Muscle of leg (tissue), 16 donors: ENCODE measurements at places on chromosomes 12 and 14. TPM values are rescaled to one million over a fixed set of nuclear protein-coding genes. Genes with fewer than 3 reads are reported as not detected.

- no peak for DNase-seq
- no peaks in the 10 kb centered on the region for H3K27me3 ChIP-seq
- no peak overlapping the region for H3K27ac ChIP-seq
- H3K4me3 ChIP-seq, result no peak overlapping the region
Measured at GRCh38 chr12:51199366-51199945, 18.4 kb downstream of the POU6F1 start.

GRCh38 chr12:104793285-104793684 lies 164.8 kb downstream of the SLC41A2 start:
- peaks cover 2% of the 10 kb centered on the region for H3K27me3 ChIP-seq
- DNase-seq, result peak; percentile 14
- no peak overlapping the region for H3K4me3 ChIP-seq
- no peaks in the 10 kb centered on the region for H3K36me3 ChIP-seq

DNA sequence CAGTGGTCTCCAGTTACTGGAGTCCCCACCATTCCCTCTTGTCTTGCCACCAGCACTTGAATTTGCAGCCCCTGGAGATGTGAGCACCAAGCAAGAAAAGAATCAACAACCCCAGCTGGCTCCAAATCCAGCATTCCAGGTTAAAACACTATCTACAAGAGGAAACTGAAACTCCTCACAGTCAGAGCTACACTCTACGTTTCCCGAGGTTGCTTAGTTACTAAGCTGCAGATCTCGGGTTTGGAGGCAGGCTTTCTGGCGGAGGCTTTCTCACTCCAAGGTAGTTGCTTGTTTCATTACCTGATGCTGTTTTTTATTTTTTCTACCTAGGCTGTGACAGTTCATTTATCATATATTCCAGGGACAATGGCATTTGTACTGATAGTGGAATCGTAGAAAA lies 248.1 kb downstream of the GLT1D1 start:
- H3K27me3 ChIP-seq, result no peaks in the 10 kb centered on the region
- H3K4me3 ChIP-seq, result no peak overlapping the region
- no peak overlapping the region for H3K27ac ChIP-seq

DNA sequence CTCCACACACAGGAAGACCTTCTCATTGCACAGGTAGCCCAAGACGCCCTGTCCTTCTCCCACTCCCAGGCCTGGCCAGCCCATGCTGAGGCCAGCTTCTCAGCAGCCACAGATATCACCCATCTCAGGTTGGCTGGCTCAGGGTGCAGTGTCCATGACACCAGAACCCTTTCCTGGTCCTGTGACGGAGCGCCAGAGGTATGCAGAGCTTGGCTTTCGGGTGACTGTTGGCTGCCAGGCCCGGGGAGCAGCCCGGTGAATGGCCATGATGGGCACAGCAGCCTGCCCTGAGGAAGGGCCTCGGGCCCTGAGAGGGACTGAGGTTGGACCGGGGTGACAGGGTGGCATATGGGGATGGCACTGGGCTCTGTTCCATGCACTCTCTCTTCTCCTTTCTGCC lies 173.4 kb downstream of the TSPAN9 start:
- DNase-seq, result peak; percentile 52
- H3K27ac ChIP-seq, result peak overlapping the region; percentile 93
- H3K4me3 ChIP-seq, result no peak overlapping the region
- H3K4me1 ChIP-seq, result peaks cover 94% of the 10 kb centered on the region

DNA sequence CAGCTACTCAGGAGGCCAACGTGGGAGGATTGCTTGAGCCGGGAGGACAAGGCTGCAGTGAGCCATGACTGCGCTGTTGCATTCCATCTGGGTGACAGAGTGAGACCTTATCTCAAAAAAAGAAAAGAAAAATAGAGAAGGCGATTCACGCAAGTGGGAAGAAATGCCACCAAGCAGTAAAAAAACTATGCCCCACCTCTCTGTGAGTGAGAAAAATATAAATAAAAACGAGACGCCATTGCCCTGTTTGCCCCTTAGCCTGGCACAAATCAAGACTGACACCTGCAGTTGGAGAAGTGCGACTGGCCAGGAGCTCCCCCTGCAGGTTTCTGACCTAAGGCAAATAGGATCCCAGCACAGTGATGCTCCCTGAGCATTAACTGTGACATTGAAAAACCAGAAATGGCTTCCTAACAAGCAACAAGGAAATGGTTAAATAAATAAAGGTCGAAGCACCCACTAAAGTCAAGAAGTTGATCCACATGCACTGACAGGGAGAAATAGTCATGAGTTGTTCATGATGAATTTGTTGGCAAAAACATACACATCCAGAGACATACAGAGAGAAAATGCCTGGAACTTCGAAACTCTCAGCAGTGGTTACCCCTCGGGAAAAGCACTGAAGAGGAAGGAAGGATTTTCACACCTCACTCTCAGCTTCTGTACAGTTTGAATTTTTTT lies 21.1 kb downstream of the GSC start:
- H3K4me3 ChIP-seq, result no peak overlapping the region
- H3K36me3 ChIP-seq, result no peaks in the 10 kb centered on the region
- no peak for DNase-seq
- H3K27ac ChIP-seq, result no peak overlapping the region

- H3K4me1 ChIP-seq, result peaks cover 5% of the 10 kb centered on the region
- peak within 1 kb of the TSS; percentile 31 for H3K4me3 ChIP-seq
- H3K27ac ChIP-seq, result peak within 1 kb of the TSS; percentile 26
- DNase-seq, result peak; percentile 27
Measured at GRCh38 chr12:51323966-51324895, at the start of gene BIN2. TSS of gene BIN2 (minus strand) at chr12:51324174. CDS start at chr12:51324102, 72 bp downstream.

- H3K36me3 ChIP-seq, result peaks cover 59% of the 10 kb centered on the region
- H3K27ac ChIP-seq, result no peak overlapping the region
- no peaks in the 10 kb centered on the region for H3K27me3 ChIP-seq
- DNase-seq, result no peak
- no peak overlapping the region for H3K4me3 ChIP-seq
Measured at GRCh38 chr14:69237142-69237541, 22.8 kb upstream of the GALNT16 start.

GRCh38 chr12:116708826-116709756 lies 28.8 kb downstream of the SPRING1 start:
- no peak overlapping the region for H3K4me3 ChIP-seq
- peak; percentile 84 for DNase-seq
- H3K27me3 ChIP-seq, result peaks cover 14% of the 10 kb centered on the region

- peaks cover 25% of the 10 kb centered on the region for H3K36me3 ChIP-seq
- no peaks in the 10 kb centered on the region for H3K27me3 ChIP-seq
- peak; percentile 95 for DNase-seq
- no peak overlapping the region for H3K4me3 ChIP-seq
- H3K27ac ChIP-seq, result peak overlapping the region; percentile 74
Measured at GRCh38 chr14:75689012-75689411, 28.0 kb downstream of the TTLL5 start.

GRCh38 chr14:75626396-75626795 lies 34.3 kb downstream of the ERG28 start:
- peaks cover 7% of the 10 kb centered on the region for H3K4me1 ChIP-seq
- no peaks in the 10 kb centered on the region for H3K27me3 ChIP-seq
- no peak for DNase-seq
- peaks cover 2% of the 10 kb centered on the region for H3K36me3 ChIP-seq
- H3K27ac ChIP-seq, result no peak overlapping the region

Gene KLRF1
- total RNA-seq, result 0.18 TPM

Gene SYCP3
- 0.13 TPM for total RNA-seq
